Stimulated activated CD8-positive, alpha-beta memory T cell treated with anti-CD3 and anti-CD28 coated beads, Interleukin-7, amount 100 ng/mL, for 1 hour (primary cell): ENCODE measurements at places on chromosomes 1 and 21.

DNA sequence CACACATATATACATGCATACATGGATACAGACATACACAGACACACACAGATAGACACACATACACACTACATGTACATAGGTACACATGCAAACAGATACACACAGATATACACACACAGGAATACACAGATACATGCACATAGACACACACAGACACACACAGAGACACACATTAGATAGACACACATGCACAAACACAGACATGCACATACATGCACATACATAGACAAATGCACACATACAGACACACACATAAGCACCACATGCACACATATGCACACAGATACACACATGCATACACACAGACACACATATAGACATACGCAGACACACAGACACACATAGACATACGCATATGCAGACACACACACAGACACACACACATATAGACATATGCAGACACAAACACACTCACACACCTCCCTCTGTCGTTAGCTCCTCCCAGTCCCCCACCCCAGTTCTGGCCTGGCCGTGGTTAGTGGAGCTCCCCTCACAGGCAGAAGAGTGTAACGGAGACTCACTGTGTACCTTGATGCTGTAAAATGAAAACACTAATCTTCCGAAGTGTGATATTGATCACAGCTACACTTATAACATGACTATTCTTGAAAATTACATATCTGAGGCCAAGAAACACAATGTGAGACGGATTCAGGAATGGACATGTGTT lies 7.6 kb downstream of the UBASH3A start:
- DNase-seq: no peak

DNA sequence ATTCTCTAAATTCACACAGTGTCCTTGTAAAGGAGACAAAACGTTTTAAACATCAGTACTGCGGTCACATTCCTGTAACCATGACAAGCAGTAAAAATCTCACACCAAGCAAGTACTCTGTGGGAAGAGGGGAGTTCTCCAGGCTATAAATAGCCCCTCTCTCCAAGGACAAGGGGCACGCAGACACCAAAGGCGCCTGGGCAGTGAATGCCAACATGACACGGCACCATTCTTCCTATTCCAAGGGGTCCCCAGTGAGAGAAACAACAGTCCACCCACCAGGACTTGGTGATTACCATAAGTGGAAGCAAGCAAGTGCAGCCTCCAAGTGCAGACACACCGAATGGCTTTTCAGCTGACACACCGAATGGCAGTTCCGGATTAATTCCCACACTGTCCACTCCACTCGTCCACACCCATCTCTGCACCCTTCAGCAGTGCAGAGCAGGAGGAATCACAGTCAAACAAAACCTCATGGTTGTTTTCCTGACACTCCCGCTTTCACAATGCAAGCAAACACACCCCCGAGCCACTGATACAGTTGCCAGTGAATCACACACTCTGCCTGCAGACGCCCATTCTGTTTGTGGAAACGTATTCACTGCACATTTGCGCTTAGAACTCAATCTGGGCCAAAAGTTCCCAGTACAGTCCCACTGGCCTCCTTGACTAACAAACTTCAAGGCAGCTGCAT lies 1.8 kb downstream of the PTTG1IP start:
- DNase-seq: no peak

GRCh38 chr1:17645068-17645911 lies 105.8 kb downstream of the ARHGEF10L start:
- DNase-seq: no peak

DNA sequence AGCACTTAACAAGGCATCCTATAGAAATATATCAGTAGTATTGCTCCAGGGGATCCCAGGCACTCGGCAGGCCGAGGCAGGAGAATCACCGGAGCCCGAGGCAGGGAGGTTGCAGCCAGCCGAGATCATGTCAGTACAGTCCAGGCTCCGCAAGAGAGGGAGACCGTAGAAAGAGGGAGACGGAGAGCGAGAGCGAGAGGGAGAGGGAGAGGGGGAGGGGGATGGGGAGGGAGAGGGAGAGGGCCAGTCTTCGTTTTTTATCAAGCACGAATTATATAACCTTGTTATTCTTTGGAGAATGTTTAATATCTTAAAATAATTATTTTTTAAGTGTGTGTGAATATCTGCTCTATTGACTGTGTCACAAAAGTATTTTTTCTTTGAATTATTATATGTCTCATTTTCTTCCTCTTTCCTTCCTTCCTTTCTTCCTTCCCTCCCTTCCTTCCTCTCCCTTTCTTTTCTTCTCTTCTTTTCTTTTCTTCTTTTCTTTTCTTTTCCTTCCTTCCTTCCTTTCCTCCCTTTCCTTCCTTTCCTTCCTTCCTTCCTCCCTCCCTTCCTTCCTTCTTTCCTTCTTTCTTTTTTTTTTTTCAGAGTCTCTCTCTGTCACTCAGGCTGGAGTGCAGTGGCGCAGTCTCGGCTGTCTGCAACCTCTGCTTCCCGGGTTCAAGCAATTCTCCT lies 233.7 kb downstream of the SRGAP2C start:
- no peak for DNase-seq

GRCh38 chr21:33375101-33375644 lies 28.0 kb upstream of the IFNGR2 start:
- DNase-seq: no peak

GRCh38 chr1:95006681-95007080 lies 66.1 kb downstream of the ALG14 start:
- no peak for DNase-seq

DNA sequence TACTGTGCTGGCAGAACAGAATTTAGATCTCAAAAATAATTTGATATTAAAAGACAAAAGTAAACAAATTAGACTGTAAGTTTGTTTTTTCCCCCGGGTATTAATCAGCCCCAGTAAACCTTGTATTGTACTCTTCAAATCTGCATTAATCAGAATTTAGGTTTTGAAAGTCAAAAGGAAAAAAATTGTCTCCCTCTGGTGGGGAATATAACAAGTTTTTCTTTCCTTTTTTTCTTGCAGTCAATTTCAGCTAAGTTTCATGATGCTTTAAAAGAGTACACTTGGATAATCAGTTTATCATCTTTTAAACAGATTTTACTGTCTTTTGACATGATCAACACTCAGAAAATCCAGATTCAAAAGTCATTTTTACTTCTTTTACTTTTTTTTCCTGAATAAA lies 134.5 kb upstream of the PKN2 start:
- no peak for DNase-seq
